GM18507 (cell line): ENCODE measurements at places on chromosomes 6 and 20.

DNA sequence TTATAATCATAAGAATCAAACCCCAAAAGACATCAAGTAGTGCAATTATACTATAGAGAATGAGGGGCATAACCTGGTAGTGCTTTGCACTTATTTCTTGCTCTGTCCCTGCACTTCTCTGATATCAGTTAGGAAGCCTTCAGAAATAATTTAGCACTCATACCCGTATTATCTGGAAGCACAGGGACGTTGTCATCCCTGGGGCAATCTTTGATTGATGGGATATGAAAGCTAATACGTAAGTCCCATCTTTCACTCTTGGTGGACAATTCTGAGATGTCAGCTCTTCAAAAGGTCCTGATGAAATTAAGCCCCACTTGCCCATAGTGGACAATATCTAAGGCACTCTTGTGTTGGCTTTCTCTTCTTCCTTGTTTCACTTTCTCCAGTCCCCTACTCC, 144.9 kb downstream of the HACE1 start:
- no peak for DNase-seq

DNA sequence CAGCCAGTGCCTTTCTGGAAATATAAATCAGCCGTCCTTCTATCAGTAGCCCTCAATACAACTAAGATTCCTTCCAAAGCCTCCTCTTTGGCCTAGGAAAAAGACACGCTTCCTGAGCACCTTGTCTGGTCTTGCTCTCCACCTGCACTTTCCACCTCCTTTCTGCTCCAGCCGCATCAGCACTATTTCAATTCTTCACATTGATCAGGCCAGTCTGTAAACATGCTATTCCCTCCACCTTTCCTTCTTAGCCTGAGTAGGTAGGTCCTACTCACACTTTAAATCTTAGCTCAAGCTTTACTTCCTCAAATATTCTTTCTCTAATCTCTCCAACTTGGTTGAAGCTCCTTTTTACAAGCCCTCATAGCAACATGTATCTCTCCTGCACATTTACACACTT, 11.4 kb downstream of the RANBP9 start:
- DNase-seq, result no peak

DNA sequence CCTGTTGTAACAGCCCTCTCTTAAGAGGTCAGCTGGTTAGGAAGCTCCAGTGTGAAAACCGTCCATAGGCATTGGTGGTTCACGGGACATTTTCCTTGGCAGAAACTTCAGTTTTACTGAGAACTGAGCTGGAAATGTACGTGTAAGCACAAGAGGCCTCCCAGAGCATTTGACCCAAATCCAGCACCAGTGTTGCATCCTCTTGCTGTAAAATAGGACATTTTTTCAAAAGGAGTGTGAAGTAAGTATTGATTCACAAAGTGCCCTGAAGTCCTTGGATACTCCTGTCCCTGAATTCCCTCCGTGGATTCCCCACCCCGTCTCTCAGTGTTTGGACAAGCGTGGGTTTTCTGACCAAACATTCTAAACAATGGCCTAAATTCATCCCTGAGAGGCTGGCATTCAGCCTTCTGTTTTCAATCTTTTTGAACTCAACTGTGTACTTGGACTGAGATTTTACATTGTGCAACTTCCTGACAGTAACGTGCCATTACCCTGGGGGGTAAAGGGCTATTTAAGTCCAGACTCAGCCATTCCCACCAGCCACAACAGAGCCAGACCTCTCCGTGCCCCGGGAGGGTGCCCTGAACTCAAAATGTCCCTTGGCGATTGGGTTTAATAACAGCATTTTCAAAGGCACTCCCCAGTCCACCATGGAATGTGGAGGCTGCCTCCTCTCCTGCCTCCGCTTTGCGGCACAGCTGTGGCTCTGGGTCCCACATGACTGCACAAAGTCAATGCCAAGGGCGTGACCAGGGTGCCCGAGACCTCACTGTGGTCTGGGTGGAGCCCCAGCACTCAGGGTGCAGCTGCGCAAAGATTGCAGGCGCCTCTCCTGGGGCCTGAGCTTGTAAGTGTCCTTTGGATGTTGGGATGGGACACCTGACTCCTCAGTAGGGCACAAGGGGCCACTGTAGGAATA, 92.7 kb upstream of the AFDN start:
- DNase-seq, result no peak

GRCh38 chr6:49698478-49698877, 14.9 kb downstream of the CRISP2 start:
- no peak for DNase-seq

DNA sequence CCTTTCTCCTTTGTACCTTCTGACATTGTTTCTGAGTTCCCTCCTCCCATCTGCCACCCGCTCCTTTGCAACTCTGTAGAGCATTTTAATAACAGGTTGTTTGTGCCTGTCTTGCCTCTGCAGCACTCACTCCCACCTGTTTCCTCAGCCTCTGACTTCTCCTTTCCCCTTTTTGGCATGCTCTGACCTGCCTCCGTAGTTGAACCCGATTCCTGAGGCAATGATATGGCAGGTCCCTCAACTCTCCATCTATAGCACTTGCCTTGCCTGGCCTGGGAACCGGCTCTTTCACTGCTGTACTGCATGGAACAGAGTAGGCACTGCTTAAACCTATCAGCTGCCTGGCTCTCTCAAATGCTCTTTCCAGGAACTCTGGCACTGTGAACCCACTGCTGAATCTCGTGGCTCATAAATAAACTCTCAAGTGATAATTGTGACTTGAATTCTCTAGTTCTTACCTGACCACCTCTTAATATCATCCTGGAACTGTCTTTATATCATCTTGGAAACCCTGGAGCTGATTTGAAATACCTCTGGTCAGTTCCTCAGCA, 50.3 kb downstream of the UTRN start:
- DNase-seq, result no peak

GRCh38 chr6:68636666-68637065, 1.6 kb downstream of the ADGRB3 start:
- no peak for DNase-seq

DNA sequence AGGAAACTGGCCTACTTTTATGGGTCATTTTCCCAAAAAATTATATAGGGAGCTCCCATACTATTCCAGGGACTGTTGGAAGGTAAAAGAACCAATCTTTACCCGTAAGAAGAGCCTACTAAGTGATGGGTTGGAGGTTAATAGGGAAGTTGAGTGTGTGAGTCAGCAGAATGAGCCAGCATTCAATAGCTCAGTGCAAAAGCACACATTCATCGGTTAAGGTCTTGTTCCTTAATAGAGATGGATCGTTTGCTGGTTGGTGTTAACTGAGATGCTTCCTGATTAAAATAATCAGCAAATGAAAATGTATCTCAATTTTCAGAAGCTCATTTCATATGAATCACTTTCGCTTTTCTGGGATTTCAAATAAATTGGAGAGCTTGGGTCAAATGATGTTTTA, 115.3 kb upstream of the MRPS10 start:
- no peak for DNase-seq

GRCh38 chr6:125930765-125931418, 25.7 kb upstream of the HINT3 start:
- no peak for DNase-seq

DNA sequence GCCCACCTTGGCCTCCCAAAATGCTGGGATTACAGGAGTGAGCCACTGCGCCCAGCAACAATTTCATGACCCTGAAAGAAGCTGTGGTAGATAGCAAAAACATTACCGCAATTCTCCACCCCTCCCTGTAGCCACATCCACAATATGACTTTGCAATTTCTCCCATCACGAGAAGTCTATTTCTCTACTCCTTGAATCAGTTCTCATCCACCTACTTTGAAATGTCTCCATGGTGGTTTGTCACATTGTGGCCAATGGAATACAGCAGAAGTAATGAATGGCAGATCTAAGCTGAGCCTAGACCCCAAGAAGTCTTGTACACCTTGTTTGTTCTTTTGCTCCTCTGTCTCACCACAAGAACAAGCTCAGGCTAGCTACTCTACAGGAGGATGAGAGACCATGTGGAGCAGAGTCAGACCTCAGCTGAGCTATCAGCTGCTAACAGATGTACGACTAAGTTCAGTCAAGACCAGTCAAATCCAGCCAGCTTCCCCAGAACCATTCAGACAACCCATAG, 6.3 kb downstream of the OXT start:
- DNase-seq, result no peak

- no peak for DNase-seq
Observed at GRCh38 chr6:36715469-36715868, 17.8 kb downstream of the RAB44 start.

DNA sequence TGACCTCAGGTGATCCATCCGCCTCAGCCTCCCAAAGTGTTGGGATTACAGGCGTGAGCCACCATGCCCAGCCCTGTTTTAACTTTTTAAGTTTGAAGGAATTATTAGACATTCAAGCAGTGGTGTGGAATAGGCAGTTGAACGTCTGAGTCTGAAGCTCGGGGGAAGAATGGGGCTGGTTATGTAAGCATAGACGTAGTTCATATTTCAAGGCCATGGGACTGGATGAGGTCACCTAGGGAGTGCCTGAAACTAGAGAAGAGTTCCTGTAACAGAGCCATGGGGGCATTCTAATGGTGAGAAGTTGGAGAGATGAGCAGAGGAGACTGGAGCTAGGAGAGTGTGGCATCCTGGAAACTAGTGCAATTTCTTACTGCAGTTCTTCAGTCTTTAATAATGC, 6.4 kb downstream of the CDKAL1 start:
- DNase-seq, result no peak

DNA sequence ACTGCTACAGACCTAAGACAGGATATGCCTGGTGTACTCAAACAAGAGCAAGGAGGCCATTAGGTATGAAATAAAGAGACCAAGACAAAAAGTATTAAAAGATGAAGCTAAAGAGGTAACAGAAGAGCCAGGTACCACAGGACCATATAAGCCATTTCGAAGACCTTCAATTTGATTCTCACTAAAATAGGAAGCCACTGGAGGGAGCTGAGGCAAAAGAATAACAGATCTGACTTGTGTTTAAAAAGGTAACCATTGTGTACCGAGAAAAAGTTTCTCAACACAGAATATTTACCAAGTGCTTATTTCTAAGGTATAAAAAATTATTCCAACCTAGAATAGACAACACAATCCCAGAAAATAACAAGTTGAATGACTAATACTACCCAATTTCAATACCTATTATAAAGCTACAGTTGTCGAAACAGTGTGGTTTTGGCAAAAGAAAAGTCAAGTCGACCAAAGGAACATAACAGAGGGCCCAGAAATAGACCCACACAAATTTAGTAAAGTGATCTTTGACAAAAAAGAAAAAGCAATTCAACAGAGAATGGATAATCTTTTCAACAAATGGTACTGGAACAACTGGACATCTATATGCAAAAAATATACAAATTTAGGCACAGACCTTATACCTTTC, 125.3 kb upstream of the DST start:
- no peak for DNase-seq

GRCh38 chr6:39696986-39697788, 28.0 kb downstream of the KIF6 start:
- no peak for DNase-seq

GRCh38 chr6:166364456-166364855, 18.3 kb downstream of the MPC1 start:
- no peak for DNase-seq

GRCh38 chr6:144351379-144352127, 66.4 kb downstream of the UTRN start:
- DNase-seq, result no peak

DNA sequence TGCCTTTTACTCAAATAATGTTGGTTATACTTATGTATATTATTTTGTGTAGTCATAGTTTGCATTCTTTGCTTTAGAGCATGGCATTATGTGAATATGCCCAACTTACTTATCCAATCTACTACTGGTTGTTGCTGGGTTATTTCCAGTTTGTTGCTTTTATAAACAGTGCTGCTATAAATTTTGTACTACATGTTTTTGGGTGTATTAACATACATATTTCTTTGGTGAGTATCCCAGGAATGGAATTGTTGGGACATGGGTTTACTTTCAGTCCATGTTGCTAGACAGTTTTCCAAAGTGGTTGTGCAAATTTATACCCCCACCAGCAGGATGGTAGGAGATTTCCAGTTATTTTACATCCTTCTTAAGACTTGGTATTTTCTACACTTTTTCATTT, 157.1 kb upstream of the THEMIS start:
- DNase-seq, result no peak

DNA sequence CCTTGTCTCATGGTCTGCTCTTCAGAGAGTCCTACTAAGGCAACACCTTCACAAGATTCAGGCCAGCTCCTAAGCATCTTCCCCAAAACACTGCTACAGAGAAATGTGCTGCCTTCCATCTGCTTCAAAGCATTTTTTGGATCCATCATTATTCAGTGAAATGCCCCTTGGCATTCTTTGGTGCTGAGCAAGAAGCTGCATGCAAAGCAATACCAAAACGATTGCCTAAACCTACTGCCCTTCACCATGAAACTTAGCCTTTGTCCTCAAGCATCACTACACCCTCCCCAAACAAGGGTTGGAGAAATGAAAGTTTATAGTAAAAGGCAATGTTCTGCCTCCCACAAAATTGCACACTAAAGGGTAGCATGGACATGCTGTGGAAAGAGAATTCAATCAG, 93.5 kb downstream of the SNAP25 start:
- no peak for DNase-seq

- no peak for DNase-seq
Observed at GRCh38 chr20:7308163-7308562, 540.7 kb downstream of the BMP2 start.

DNA sequence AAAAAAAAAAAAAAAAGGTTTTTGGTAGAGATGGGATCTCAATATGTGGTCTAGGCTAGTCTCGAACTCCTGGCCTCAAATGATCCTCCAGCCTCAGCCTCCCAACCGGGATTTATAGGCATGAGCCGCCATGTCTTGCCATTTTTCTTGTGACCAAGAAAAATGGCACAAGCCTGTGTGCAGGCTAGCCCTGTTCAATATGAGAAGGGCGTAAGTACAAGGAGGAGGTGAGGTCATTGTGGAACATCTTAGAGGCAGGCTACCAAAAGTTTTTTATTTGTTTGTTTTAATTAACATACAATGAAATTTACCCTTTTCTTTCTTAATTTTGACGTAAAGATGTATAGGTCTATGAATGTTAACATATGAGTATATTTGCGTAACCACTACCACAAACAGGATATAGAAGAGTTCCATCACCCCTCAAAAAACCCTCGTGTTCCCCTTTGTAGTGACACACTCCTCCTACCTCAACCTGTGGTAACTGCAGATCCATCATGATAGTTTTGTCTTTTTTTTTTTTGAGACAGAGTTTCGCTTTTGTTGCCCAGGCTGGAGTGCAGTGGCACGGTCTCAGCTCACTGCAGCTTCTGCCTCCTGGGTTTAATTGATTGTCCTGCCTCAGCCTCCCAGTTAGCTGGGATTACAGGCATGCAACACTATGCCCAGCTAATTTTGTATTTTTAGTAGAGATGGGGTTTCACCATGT, 28.3 kb upstream of the KIF3B start:
- no peak for DNase-seq

GRCh38 chr20:475463-476357, 13.4 kb upstream of the TBC1D20 start:
- no peak for DNase-seq

- DNase-seq, result no peak
Observed at GRCh38 chr20:53439616-53440015, 154.0 kb downstream of the ZNF217 start.

GRCh38 chr6:105522626-105523322, 119.9 kb upstream of the PREP start:
- no peak for DNase-seq

- no peak for DNase-seq
Observed at GRCh38 chr20:40630099-40630498, 58.9 kb downstream of the MAFB start.

- no peak for DNase-seq
Observed at GRCh38 chr6:49336514-49337131, 126.4 kb downstream of the MMUT start.

- DNase-seq, result no peak
Observed at GRCh38 chr6:19721766-19722377, 115.3 kb upstream of the ID4 start.

GRCh38 chr6:126716032-126716431, 376.1 kb downstream of the CENPW start:
- DNase-seq, result no peak
